ENCODE measurements at places on chromosomes 4 and X.

- no peak for DNase-seq
Measured at GRCh38 chrX:85808217-85808616, 239.1 kb downstream of the CHM start.

GRCh38 chrX:103704863-103705262 is 5.8 kb upstream of the TMEM31 start:
- no peak for DNase-seq

DNA sequence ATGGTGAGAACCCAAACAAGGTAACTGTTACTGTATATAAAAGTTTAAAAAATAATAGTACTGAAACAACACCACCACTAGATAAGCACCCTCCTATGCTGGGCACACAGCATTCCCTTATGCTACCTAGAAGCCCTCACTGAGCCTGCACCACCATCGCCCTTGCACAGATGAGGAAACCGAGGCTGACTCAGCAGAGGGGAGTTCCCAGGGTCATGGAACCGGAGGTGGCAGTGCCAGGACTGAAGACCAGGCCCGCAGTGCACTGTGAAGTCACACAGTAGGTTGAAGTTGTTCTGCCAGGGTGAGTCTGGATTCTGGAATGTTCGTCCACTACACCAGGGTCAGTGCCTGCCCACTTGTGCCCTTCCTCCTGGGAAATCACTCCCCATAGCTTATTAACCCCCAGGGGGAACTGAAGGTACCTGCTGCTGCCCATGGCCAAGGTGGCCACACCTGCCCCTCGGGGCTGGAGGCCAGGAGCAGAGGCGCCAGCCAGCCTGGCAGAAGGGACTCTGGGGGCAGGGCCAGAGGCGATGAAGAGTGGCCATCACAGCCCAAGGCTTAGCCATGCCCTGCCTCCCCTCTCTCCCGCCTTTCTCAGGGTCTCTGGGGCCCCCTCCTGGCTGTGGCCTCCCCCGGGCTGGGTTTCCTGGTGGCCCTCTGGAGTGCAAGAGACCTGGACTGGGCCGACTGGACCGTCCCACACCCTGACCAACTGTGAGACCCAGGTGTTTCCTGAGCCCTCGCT is 15.1 kb upstream of the ABLIM2 start:
- no peak for DNase-seq

DNA sequence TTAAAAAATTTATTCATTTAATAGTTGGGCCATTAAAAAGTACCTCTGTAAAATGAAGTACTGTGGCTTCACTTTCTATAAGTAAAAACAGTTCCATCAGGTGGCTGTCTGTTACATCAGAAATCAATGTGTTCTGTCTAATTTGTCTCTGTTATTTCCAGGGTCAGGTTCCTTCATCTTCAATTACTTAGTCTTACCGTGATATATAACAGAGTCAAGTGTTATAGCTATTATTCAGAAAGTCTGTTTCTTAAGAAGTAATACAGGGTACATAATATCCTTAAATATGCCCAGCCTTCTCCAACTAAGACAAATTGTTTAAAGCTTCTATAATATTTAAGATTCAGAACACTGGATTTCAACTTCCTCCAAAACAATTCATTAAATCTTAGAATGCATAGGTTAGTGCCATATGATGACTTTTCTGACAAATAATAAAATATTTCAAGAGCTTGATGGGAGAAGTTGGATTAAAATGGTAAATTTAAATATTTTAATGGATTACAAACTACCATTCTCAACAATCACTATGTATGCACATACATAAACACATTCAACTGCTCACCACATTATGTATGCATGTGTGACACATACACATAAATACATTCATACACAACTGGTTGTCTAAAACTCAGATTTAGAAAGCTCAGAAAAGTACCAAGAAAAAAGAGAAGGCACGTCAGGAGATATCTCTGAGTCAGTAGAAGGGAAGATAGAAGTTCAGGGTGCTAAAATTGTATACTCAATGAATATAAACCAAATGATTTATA is 268.5 kb downstream of the PRDM5 start:
- no peak for DNase-seq

DNA sequence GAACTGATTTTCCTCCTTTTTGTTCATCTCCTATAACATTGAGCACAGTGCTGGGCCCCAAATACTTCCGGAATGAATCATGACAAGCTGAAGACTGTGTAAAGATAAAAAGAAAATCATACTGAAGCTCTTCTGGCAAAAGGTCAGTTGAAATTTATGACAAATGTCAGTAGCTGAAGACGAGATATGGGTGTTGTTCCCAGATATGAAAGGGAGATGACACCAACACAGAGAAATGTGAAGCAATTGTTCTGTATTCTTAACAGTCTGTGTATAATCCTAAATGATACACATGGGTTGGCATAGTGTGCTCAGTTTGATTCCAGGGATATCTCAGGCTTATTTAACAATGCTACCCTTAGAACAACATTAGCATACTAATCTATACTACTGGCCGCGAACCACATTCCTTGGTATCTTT is 170.5 kb upstream of the PITX2 start:
- peak; percentile 20 for DNase-seq

DNA sequence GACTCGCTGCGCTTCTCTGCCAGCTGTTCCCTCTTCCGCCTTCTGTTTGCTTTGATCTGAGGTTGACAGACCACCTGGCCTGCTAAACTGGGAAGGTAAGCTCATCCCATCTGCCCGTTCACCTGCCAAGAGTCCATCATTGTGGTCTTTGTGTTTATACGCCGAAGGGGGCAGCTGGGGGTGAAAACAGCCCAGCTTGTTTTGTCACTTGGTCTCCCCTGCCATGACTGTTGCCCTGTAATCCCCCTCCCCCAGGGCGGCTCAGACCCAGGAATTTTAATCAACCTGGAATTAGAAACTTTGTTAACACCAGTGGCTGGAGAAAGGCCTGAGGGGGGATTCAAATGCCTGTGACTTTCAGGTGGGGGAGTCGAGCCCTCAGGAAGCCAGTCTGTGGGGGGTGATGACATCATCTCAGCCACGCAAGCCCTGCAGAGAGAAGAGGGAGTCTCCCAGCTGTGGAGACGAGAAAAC is 333.3 kb downstream of the BCOR start:
- DNase-seq: no peak

GRCh38 chrX:150763810-150764209 is 70.6 kb downstream of the MTMR1 start:
- no peak for DNase-seq

DNA sequence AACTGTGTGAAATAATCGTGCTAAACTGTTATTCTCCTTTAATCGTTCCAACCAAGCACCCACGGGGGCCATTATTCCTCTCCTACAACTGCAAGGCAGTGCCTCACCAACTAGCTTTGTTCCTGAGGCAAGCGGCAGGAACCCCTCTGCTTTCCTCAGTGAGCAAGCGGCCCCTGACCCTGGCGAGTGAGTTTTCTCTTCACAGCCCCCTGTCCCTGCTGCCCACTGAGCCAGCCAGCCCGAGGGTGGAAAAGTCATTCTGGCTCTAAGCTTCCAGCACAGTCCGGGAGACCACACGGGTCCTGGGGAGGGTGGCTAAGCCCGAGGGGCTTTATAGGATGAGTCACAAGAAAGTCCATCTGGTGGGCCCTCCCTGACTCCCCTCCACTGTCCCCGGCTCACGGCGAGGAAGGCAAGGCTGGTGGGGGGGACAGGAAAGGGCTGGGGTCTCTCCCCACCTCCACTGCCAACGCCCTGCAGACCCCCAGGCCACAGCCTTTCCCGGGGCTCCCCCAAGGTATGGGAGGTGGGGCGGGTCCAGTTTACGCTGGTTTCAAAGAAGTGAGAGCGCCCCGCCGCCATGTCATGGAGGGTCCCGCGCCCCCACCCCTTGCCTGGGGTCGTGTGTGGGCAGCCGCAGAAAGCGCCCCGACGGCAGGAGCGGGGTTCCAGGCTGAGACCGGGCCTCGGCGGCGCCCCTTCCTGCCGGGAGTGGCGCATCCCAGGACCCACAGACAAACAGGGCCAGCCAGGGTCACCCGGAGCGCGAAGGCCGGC is 45.0 kb downstream of the CPLX1 start:
- no peak for DNase-seq

GRCh38 chr4:188341428-188341827 is 202.2 kb downstream of the TRIML1 start:
- DNase-seq: no peak

GRCh38 chr4:17771284-17771908 is 10.0 kb downstream of the FAM184B start:
- DNase-seq: no peak

DNA sequence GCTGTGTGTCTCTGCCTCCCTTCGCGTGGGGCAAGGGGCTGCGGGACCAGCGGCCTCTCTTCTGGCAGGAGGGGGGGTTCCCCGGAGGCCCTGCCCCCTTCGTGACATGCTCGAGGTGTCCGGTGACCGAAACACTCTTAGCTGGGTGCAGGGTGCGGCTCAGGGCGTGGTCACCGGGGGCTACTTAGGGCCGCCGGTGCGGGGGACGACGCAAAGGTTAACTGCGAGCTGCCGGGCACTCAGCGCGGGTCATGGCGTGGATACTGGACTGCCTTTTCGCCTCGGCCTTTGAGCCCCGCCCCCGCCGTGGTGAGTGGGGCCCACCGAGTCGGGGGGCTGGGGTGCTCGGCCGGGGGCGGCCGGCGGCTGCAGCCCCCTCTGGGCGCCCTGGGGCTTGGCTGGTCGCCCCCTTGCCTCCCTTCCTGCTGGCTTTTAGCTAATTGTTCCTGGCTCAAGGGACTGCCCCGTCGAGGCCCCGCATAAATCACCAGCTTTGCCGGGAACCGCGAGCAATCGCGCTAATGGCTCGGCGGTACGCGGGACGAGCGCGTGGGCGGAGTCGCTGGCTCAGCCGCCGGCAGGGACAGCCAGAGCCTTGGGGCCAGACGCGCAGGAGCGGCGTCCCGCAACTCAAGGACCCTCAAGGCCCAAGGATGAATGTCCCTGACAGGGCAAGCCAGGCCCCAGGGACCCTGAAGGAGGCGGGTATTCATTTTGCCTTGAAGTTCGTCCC is at the start of gene ARHGAP36:
ARHGAP36 (plus strand) TSS at position 211 of the 733 bp plus-strand sequence. CDS start 23,320 bp downstream, outside the sequence.
- peak; percentile 33 for DNase-seq

DNA sequence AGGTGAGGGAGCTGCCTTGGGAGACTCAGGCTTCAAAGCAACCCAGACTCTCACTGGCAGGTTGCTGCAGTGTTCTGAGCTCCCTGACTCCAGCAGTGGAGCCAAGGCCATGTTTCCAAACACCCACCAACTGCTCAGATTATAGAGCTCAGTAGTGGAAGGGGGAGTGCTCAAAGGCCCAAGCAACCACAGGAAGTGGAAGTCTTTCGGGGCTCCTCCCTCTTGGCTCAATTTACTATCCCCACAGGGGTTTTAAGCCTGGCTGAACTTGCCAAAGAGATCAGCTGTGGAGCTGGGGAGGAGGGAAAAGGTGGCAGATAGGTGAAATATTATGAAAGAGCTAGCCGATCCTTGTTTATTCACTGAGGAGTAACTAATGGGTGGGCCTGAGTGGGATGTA is 82.5 kb downstream of the HPRT1 start:
- peak; percentile 33 for DNase-seq

GRCh38 chrX:31287861-31288260 is 216.0 kb upstream of the FTHL17 start:
- no peak for DNase-seq

DNA sequence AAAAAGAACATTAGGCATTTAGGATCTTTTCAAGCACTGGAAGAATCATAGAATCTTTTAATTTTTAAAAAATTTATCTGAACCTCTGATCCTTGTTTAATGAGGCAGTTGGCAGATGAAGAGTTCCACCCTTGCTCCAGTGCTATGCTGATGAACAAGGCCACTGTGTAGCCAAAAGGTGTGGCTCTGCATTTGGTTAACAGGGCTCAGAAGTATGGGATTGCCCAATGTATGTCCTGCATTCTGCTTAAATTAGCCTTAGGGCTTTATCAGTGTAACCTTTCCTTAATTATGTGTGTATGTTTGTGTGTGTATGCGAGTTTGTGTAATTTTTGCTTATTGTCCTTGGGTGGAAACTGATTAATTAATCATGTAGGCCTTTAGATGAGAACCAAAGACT is 43.3 kb upstream of the PPM1K start:
- no peak for DNase-seq

DNA sequence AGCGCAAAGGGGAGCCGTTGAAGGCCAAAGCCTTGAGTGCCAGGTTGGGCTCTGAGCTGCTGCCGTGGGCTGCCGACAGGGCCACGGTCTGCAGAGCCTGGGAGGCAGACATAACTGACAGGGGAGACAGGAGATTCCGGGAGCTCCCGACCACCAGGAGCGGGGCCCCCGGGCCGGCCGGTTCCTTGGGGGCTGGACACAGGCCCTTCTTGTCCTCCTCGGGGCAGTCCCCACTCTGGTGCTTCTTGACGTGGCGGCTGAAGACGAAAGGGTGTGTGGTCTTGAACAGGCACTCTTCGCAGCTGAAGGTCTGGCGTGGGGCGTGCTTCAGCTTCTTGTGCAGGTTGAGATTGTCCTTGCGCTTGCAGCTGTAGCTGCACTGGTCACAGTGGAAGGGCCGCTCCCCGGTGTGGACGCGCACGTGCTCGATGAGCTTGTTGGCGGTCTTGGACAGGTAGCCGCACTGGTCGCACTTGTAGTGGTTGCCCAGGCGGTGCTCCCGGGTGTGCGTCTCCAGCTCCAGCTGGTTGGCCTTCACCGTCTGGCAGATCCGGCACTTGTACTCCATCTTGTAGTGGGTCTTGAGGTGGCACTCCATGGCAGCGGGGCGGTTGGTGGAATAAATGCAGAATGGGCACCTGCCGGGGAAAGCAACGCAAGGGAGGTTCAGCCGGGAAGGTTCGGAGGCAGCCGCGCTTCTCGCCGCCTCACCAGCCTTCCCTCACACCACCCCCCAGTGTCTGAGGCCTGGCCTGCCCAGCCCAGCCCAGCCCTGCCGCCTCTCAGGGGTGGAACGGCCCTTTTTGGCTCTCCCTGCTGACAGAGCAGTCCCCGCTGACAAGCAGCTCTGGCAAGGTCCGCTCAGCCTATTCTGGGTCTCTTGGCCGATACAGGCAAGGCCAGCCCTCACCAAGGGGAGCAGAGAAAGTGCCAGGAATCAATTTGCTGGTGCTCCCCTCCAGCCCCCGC is 81.3 kb downstream of the C4orf51 start:
- no peak for DNase-seq

DNA sequence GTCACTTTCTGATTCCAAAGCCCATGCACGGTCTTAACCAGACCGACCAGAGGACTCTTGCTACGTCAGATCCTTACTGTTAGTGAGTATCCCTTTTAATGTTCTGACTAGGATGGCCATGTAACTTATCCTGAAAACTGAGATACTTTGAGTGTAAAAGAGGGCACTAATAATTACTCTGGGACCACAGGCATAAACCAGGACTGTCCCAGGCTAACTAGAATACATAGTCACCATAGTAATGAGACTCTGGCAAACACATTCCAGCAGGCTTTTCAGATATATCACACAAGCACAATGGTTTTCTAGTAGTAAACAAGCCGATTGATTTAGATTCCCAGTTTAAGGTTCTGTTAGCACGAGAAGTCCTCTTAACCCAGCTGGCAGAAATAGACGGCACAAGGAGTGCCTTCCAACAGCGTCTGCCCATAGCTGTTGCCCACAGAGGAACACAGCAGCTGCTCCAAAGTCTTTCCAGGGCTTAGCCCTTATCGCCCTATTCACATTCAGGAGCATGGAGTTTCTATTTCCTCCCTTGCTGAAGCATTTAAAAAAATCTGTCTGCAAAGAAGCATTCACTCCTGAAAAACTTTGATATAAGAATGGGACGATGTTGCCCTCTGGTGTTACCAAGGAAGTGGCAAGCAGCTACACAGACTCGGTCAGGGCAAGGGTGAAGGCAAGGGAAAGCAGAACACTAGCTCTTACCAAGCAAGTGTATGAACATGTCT is 92.4 kb downstream of the CXCL13 start:
- peak; percentile 68 for DNase-seq

GRCh38 chr4:53847965-53848364 is 216.4 kb downstream of the CHIC2 start:
- peak; percentile 30 for DNase-seq
